ENCODE measurements at places on chromosomes 13 and 19.

- no peak for DNase-seq
These were observed 1.6 kb upstream of the C19orf38 start for GRCh38 chr19:10846500-10847202.

- no peak for DNase-seq
These were observed 3.7 kb downstream of the SNRPA start for GRCh38 chr19:40754611-40755247.

- DNase-seq = no peak
These were observed 33.7 kb upstream of the C13orf46 start for GRCh38 chr13:114007566-114007965.

DNA sequence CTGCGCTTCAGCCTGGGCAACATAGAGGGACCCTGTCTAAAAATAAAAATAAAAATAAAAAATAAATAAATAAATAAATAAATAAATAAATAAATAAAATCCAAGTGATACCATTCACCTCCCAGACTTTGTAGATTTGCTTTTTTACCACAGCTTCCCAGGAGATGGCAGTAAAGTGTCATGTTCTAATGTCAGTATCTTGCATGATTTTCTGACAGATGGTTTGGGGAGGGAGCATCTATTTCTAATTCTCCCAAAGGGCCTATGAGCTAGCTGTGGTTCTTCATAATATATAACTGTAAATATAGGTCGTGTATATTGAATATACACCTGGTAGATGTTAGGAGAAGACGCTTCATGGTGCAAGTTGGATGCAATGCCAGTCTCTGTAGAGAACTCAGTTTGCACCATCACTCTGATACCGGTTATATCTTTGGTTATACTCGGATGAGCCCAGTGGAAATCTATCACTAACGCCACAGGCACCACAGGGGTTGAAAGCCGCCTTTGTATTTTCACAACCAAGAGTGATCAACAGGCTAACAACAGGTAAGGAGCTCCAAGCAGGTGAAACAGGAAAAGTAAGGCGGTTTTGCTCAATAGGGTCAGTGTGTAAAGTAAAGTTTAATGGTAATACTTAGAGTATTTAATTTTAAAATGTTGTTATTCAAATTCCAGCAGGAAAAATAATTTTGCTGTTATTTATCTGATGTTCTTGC, 13.9 kb downstream of the APLP1 start:
- DNase-seq = peak; percentile 80

DNA sequence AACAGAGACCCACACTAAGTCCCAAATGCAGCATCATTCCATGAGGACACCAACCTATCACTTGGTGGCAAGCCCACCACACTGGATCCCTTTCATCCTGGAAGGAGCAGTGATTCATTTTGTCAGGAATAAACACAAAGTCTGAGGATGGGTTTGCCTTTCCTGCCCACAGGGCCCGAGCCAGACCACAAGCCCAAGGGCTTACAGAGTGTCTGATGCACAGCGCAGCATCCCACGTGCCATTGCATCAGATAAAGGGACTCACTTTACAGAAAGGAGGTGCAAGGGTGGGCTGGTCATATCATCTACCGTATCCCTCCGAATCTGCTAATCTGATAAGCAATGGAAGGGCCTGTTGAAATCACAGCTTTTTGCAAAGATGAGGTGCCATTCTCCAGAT, 12.2 kb upstream of the KCTD15 start:
- no peak for DNase-seq

DNA sequence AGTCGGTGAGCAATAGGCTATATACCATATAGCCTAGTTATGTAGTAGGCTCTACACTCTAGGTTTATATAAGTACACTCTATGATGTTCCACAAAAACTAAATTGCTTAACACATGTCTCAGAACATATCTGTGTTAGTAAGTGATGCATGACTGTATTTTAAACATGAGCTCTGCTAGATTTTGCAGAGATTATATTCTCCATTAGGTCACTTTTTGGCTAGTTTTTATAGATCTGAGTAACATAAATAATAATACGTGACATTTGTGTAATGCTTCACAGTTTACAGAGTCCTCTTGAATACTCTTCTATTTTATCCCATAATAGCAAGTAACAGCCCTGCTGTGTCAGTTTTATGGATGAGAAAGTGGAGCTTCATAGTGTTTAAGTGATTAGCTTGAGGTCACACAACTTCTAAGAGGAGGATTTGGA, 47.8 kb downstream of the NDFIP2 start:
- DNase-seq = no peak

DNA sequence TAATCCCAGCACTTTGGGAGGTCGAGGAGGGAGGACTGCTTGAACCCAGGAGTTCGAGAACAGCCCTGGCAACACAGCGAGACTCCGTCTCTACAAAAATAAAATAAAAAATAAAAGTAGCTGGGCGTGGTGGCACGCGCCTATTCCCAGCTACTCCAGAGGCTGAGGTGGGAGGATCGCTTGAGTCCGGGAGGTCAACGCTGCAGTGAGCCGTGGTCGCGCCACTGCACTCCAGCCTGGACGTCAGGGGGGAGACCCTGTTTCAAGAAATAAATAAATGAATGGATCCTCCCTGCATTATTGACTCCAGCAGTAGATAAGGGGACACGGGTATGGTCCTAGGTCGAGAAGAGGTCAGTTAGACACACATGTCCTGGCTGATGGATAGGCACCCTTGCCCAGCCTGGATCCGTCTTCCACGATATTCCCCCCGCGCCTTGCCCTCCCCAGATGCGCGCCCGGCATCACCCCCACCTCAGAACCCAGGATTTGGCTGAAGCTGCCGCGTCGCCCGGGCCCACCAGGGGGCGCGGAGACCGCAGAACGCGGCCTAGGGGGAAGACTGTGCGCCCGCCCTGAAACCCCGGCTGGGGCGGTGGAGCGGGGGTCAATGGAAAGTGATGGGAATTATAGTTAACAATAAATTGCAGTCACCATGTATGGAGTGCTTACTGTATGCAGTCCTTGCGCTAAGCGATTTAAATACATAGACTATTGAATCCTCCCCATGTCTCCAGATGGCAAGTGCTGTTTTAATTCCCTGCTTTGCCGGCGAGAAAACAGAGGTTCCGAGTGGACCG, 2.1 kb upstream of the HOOK2 start:
- DNase-seq = peak; percentile 78

DNA sequence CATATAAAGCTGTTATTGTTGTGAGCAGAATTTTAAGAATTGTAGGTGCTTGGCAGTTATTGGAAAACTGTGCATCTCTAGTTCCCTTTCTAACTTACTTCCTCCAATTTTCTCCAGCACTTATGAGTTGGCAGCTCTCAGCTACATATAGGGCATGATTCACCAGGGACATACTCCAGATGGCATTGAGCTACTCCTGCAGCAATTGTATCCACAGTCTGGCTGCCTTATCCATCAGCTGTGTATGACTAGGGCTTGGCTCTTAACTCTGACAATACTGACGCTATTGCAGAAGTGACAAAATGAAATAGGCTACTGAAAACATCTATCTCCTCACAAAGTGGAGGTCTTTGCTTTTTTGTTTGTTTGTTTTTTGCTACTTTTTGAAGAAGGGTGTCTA, 276.7 kb downstream of the POU4F1 start:
- no peak for DNase-seq

DNA sequence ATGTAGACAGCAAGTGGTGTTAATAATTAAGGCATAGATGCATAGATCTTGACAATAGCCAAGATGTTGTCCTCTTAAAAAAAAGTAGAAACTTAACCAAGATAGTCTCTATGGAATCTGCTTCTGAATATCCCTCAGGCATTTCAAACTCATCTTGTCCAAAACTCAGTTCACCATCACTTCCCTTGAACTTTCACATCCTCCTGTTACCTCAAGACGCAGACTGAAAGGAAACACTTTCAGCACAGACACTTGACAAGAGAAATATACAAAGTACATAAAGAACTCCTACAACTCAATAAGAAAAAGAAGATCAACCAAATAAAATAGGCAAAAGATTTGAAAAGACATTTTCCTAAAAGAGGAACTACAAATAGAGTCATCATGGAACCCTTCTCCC, 451.1 kb downstream of the FOXO1 start:
- no peak for DNase-seq

GRCh38 chr19:53594811-53595509, 36.8 kb upstream of the DPRX start:
- DNase-seq = no peak
